CD8-positive, alpha-beta memory T cell (primary cell): ENCODE measurements at places on chromosomes 16 and 17.

- DNase-seq = no peak
These were observed at the start of gene CD19 for GRCh38 chr16:28931801-28932225. CD19 (plus strand) TSS chr16:28931971; CDS start chr16:28932001, 30 bp downstream.

- no peak for DNase-seq
These were observed 63.3 kb downstream of the RNF213 start for GRCh38 chr17:80323982-80324381.

GRCh38 chr16:88282564-88283395 is 100.0 kb upstream of the ZNF469 start:
- DNase-seq = no peak

- DNase-seq = no peak
These were observed 4.1 kb downstream of the HGS start for GRCh38 chr17:81687770-81688541.

GRCh38 chr16:56493126-56493525 is 26.7 kb downstream of the BBS2 start:
- no peak for DNase-seq

DNA sequence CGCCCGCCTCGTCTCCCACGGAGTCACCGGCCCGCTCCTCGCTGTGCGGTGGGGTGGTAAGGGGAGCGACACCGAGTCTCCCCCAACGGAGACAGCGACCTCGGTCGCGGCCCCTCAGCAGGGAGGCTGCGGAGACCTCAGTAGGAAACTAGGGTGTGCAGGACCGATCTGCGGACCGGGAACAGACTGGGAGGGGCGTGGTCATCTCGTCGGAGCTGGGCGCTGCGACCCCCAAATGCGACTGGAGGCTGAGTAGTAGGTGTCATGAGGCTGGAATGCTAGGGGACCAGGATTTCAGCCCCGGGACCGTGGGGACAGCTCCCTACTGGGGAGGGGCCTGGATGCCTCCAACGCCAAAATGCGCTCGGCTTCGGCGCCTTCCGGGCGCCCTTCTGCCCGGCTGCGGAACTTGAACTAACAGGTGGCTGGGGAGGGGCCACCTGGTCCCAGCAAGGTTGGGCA is 1.3 kb downstream of the CACNG4 start:
- no peak for DNase-seq

DNA sequence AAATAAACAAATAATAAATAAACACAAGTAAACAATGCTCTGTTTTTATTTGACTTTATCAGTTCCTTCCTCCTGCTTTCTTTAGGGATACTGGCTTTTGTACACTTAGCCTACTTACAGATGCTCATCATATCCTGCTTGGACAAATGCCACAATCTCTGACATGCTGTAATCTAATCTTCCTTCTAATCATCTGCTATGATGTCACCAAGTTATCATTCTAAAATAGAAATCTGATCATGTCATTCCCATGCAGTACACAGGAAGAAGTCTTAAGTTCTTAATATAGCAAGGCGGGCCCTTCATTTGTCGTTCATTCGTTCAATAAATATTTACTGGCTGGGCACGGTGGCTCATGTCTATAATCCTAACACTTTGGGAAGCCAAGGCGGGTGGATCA is 9.1 kb upstream of the UBB start:
- DNase-seq = no peak

DNA sequence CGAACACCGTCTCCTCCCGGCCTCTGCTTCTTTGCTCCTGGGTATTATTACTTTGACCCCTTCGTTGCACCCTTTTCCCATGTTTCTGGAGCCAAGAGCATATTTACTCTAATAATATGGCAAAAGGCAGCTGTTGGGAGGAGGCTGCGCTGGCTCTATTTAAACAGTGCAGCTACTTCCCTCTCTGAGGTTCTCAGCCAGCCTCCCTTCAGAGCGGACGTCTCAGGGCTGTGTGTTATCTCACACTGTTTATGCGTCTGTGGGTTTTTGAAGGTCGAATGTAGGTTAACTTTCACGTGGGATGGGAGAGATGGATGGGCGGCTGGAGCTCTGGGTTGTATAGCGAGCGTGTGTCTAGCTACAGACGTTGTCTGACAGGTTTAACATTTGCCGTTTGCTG is 45.3 kb downstream of the COX4I1 start:
- no peak for DNase-seq

GRCh38 chr17:31859487-31860008 is 504 bp upstream of the COPRS start:
- DNase-seq = no peak

GRCh38 chr17:35804658-35805192 is 4.6 kb upstream of the TAF15 start:
- DNase-seq = peak; percentile 61

- DNase-seq = no peak
These were observed 26.7 kb upstream of the ITGB4 start for GRCh38 chr17:75694536-75694935.

- no peak for DNase-seq
These were observed 2.9 kb upstream of the CYBA start for GRCh38 chr16:88653596-88654362.

- no peak for DNase-seq
These were observed 2.6 kb downstream of the HBM start for GRCh38 chr16:168424-168823.

- DNase-seq = no peak
These were observed 146.6 kb downstream of the SKAP1 start for GRCh38 chr17:48283411-48283810.

DNA sequence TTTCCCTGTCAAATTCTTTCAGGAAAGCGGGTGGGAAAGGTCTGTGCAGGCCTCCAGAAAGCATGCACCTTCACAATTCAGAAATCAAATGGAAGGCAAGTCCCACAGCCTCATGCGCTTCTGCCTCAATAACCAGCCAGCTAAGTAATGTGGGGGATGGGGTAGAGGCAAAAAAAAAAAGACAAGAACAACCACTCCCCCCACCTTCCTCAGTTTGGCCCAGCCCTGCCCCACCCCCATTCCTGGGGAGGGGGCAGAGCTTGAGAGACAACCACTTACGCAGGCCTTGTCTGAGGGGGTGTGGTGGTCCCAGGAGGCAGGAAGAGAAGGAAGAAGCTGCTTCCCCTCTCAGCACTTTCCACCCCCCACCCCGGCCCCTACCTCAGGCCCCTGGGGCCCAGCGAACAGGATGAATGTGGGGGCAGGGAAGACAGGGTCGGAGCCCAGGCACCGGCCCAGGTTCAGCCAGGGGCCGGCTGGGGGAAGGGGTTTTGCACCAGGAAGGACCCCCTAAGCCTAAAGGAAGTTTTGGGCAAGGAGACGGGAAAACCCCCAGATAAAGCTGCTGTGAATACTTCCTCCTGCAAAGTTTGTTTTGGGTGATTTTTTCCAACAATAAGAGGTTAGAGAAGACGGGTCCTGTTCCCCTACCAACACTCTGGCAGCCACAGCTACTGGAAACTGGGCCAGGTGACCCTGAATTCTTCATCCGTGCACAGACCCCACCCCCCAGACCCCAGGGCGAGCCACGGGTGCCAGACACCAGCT is 1.2 kb downstream of the JUP start:
- no peak for DNase-seq

DNA sequence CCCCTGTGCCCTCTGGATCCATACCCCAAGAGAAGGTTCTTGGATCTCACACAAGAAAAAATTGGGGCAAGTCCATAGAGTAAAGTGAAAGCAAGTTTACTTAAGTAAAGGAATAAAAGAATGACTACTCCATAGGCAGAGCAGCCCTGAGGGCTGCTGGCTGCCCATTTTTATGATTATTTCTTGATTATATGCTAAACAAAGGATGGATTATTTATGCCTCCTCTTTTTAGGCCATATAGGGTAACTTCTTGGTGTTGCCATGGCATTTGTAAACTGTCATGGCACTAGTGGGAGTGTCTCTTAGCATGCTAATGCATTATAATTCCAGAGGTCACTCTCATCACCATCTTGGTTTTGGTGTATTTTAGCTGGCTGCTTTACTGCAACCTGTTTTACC is 70.8 kb downstream of the NLK start:
- DNase-seq = no peak
